ENCODE measurements at places on chromosomes 6 and 20. TPM values are rescaled to one million over a fixed set of nuclear protein-coding genes. Genes with fewer than 3 reads are reported as not detected.

DNA sequence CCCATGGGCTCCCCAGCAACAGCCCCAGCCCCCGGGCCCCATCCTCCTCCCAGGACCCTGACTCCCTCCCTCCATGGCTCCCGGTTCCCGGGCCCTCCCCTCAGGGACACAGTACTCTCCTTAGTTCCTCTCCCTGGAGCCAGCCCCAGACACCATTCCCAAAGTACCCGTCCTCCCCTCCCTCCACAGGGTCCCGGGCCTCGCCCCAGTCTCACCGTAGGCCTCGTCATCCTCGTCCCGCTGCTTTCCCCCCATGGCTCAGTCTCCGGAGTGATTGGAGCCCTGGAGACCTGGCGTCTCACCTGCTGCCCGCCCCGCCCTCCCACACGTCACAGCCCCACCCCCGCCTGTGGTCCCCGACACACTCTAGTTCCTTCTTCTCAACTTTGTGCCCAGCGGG lies at the start of gene SLC44A4:
TSS of gene SLC44A4 (minus strand) at position 272 of the 400 bp plus-strand sequence. CDS start at position 255, 17 bp downstream.
- DNase-seq, result no peak

DNA sequence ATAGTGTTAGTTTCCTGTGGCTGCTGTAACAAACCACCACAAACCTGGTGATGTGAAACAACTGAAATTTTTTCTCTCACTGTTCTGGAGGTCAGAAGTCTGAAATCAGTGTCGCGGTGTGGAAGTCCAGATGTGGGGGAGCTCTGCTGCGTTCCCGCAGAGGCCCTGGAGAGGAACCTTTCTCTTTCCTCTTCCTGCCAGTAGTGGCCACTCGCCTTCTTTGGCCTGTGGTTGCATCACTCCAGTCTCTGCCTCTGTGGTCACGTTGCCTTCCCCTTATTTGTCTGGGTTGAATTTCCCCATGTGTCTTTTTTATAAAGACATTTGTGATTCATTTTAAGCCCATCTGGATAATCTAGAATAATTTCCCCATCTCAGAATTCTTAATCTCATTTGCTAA lies 295.5 kb upstream of the FLRT3 start:
- no peak for DNase-seq

DNA sequence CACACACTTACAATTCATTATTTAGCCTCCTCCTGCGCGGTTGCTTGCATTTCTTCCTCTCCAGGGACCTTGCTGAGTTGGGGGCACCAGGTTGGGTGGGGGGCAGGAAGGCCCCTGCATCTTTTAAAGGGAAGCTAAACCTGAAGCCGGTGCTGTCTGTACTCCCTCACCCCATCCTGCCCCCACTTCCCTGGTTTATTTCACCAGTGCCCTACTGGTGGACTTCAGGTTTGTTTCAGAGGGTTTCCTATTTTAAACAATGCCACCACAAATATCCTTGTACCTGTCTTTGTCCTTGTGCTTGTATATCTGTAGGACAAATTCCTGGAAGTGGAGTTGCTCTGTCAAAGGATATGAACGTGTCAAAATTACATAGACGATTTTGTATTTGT lies 21.0 kb downstream of the PTK7 start:
- no peak for DNase-seq

CDSN gene
- 6.2 TPM for polyA plus RNA-seq

CCDC170 gene
- 0.21 TPM for polyA plus RNA-seq
